ENCODE measurements at places on chromosomes 11 and 22. TPM values are rescaled to one million over a fixed set of nuclear protein-coding genes. Genes with fewer than 3 reads are reported as not detected.

GRCh38 chr11:24575392-24575791, 78.5 kb downstream of the LUZP2 start:
- H3K4me1 ChIP-seq, result no peaks in the 10 kb centered on the region
- no peak for DNase-seq
- H3K4me3 ChIP-seq, result no peak overlapping the region
- H3K27me3 ChIP-seq, result no peaks in the 10 kb centered on the region
- no peaks in the 10 kb centered on the region for H3K36me3 ChIP-seq
- H3K27ac ChIP-seq, result no peak overlapping the region

- H3K27ac ChIP-seq, result peak overlapping the region; percentile 29
- peaks cover 7% of the 10 kb centered on the region for H3K27me3 ChIP-seq
- H3K36me3 ChIP-seq, result no peaks in the 10 kb centered on the region
- peak; percentile 71 for DNase-seq
These were observed 2.7 kb upstream of the RHOD start for GRCh38 chr11:67053896-67054329.

DNA sequence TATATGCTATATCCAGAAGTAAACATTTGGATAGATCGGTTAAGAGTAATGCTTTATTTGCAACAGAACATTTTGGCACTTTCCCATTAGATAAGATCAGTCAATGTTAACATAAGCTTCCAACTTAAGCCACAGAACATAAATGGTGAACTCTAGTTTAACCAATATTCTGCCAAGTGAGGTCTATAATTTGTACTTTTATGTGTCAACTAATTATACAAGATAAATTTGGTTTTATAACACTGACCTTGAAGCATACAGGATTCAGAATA, 23.5 kb upstream of the BLID start:
- peaks cover 2% of the 10 kb centered on the region for H3K27me3 ChIP-seq
- no peaks in the 10 kb centered on the region for H3K36me3 ChIP-seq
- no peak overlapping the region for H3K4me3 ChIP-seq
- no peak overlapping the region for H3K27ac ChIP-seq
- no peaks in the 10 kb centered on the region for H3K4me1 ChIP-seq

Gene OR8D4
- not detected for total RNA-seq

DNA sequence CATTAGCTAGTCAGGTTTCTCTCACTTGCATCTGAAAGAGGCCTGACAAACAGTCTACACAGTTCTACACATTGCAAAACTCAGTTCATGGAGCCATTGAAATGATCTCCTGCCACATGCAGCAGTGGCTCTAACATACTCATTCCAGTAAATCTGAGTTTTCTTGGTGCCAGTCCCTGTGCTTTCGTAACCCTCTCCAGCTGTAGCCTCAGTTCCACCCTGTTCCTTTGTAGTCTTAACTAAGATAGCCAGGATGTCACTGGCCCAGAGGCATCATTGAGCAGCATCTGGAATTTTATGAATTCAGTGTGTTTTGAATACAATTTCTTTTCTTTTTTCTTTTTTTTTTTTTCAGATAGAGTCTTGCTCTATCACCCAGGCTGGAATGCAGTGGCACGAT, 37.4 kb upstream of the ZBED5 start:
- H3K27ac ChIP-seq, result no peak overlapping the region
- peaks cover 3% of the 10 kb centered on the region for H3K27me3 ChIP-seq
- H3K36me3 ChIP-seq, result no peaks in the 10 kb centered on the region

DNA sequence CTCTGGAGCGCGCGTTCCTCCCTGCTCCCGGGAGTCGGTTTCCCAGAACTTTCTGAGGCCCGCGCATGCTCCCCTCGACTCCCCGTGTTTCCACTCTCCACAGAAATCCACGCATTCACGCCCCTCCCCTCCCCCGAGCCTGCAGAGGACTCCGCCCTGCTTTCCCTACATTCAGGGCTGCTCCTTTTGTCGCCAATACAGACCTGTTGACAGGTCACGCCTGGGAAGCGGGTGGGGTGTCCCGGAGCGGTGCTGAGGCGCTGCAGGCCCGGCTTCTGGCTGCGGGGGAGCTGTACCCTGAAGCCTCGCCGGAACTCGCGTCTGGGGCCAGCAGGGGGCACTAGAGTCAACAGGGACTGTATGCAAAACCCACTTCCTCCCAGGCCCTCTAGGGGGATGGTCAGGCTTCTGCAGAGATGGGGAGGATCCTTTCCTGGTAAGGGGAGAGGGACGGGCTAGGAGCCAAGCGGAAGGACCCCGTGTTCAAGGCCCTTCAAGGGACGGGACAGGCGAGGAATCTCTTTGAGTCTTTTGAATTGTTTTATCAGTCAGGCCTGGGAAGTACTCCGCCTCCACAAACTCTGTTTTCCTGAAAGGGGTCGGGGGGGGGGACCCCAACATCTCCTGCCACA, at the start of gene PRAME:
Gene PRAME, minus strand, starts transcription at position 294 of the 632 bp plus-strand sequence. CDS start 2,433 bp downstream, outside the sequence.
- H3K27me3 ChIP-seq, result peaks cover 7% of the 10 kb centered on the region
- no peak within 1 kb of the TSS for H3K27ac ChIP-seq
- H3K36me3 ChIP-seq, result peaks cover 9% of the 10 kb centered on the region
- peak; percentile 74 for DNase-seq
- H3K4me1 ChIP-seq, result no peaks in the 10 kb centered on the region

GRCh38 chr11:61061081-61061826, 41.0 kb upstream of the CD5 start:
- H3K27me3 ChIP-seq, result peaks cover 6% of the 10 kb centered on the region
- H3K36me3 ChIP-seq, result no peaks in the 10 kb centered on the region
- no peak overlapping the region for H3K27ac ChIP-seq
- DNase-seq, result no peak

Gene BCO2
- 2.6 TPM for total RNA-seq

Gene CRACR2B
- total RNA-seq, result 19.7 TPM

- H3K36me3 ChIP-seq, result no peaks in the 10 kb centered on the region
- peaks cover 4% of the 10 kb centered on the region for H3K27me3 ChIP-seq
- H3K27ac ChIP-seq, result no peak overlapping the region
- no peaks in the 10 kb centered on the region for H3K4me1 ChIP-seq
- no peak overlapping the region for H3K4me3 ChIP-seq
These were observed 2.3 kb downstream of the CASTOR1 start for GRCh38 chr22:30286813-30287647.

Gene NPAT
- 16.3 TPM for total RNA-seq

- H3K27ac ChIP-seq, result no peak overlapping the region
- no peak overlapping the region for H3K4me3 ChIP-seq
- H3K36me3 ChIP-seq, result no peaks in the 10 kb centered on the region
These were observed 62.2 kb upstream of the FDX1 start for GRCh38 chr11:110367571-110367970.
